ENCODE measurements at places on chromosomes 12 and 14.

DNA sequence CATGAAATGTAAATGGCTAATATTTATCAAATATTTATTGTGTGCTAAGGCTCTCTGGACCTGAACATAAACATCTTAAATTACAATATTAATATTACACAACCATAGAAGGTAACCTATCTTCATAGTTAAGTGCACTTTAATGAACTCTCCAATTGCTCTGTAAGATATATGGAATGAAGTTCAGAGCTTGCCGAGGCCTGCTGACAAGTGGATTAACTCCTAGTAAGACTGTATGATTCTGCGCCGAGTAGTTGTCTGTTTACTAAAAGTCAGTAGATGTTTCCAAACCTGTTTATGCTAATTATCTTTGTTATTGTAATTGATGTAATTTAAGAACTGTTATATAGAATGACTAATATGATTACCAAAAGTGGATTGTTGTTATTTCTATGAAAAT, 77.2 kb downstream of the PTPRR start:
- no peak for DNase-seq

DNA sequence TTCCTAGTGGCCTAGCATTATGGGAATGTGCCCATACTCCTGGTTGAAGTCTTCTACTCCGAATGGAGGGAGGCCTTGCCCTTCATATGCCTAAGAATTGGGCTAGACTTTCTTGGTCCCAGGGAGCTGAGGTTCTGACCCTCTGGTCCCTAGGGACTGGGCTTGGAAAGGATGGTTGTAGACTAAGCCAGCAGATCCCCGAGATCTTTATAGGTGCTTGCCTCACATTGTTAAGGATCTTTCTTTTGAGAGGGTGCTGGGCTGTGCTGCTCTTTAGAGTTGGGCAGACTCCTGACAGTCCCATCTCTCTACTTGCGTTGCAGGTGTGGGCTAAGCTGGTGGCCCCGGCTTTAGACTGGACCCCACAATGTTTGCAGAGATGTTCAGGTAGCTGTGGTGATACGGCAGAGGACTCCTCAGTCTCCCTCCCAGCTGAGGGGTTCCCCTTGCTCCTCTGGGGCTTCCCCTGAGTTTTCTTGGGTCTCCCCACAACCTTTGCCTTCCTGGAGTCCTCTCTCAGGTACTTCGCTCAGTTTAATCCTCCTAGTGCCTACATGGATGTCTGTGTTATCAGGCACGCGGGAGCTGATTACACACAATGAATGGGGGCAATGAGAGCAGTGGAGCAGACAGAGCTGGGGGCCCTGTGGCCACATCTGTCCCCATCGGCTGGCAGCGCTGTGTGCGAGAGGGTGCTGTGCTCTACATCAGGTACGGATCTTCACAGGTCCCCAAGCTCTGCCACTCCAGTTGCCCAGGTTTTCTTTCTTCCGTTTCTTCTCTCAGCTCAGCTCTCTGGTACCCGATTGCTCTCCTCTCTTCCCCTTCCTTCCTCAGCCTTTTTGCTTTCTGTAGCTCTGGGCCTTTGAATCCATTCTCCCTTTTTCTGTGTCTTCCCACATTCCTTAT, 1.3 kb downstream of the MBD6 start:
- DNase-seq, result no peak

DNA sequence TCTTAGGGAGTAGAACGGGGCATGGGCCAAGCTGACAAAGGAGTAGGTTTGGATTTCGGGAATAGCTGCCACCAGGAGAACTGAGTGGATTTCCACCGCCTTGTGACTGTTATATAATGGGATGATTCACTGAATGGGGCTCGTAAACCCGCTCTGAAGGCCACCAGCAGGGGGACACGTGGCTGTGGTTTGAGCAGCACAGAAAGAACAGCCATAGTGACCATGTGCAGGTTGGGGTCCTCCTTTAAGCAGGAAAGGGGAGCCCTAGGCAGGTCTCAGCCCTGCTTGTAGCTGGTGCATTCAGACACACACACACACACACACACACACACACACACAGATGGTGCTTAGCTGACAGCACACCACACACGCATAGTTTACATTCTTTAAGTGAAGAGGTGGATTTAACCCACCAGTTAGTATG, 8.6 kb upstream of the ASB2 start:
- no peak for DNase-seq

DNA sequence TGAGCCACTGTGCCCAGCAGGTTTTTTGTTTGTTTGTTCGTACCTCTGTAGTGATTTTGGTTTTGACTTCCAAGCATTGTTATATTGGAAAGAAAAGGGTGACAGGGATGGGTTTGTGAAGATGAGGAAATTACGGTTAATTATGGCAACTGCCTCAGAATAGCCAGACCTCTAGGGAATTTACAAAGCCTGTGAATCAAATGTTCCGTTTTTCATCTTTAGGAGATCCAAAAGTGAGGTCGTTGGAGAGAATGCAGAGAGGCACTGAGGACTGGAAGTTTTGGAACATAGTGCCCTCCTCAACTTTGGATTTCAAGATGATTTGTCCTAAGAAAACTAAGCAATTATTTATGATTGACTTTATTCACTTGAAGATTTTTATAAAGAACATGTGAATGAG, 54.5 kb upstream of the EVL start:
- no peak for DNase-seq

DNA sequence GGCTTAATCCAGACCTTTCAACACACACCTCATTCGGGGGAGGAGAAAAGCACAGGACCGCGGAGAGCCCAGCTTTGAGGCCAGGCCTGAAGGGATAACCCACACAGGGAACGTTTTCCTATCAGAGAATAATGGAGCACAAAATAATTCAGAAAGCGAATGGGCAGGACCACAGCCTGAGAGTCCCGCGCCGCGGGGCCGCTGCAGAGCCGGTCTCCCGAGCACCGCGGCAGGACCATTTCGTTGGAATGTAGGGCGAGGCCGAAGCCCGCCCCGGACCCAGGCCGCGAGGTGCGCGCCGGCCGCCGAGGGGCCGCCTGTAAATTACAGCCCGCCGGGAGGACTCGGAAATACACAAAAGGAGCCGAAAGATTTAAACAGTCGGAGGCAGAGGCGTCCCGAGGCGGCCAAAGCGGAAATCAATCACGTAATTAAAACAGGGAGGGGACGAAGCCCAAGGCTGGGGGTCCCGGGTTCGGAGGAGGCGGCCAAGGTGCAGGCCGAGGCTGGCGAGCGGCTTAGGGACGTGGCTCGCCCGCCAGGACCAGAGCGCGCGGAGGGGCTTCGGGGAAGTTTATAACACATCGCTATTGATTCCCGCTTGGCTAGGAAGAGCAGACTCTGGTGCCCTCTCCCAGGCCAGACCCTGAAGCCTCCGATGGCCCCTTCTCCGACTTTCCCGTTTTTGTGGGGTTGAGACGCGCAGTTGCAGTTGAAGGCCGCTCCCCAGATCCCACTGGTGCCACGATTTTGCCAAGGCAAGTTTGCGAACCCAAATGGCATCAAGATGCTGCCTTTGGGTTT, 6.3 kb upstream of the HOXC4 start:
- DNase-seq, result no peak

GRCh38 chr12:11672256-11673191, 23.1 kb downstream of the ETV6 start:
- no peak for DNase-seq

DNA sequence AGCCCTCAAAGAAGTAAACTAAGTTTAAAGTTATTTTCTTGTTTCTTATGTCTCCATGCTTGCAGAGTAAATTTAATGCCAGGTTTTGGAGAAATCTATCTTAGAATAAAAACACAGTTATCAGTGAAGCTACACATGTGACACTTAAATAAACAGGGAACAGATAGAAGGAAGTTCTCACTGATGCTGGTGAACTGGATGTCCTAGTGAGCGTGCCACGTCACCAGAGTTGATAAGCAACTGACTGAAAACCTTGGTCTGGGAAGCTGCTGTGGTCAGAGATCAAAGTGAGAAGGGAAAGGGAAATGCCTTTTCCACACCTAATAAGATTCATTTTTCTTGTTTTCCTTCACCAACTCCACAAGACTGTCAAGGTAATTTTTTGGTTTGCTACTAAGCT, 74.8 kb upstream of the PCED1B start:
- no peak for DNase-seq

DNA sequence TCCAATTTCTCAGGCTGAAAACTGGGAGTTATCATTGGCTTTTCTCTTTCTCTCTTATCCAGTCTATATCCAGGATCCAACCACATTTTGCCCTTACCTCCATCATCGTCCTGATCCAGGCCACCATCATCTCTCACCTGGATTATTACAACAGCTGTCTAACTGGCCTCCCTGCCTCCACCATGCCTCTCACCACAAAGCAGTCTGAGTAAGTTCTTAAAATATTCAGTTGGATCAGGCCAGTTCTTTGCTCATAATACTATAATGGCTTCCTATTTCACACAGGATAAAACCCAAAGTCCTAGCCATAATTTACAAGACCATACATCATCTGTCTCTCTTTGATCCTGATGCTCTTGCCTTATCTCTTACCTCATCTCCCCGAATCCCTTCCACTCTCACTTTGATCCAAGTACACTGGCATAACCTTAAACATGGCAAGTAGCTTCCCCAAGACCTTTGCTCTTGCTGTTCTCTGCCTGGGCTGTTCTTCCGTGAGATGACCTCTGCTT, 133.4 kb upstream of the RAP1B start:
- no peak for DNase-seq

DNA sequence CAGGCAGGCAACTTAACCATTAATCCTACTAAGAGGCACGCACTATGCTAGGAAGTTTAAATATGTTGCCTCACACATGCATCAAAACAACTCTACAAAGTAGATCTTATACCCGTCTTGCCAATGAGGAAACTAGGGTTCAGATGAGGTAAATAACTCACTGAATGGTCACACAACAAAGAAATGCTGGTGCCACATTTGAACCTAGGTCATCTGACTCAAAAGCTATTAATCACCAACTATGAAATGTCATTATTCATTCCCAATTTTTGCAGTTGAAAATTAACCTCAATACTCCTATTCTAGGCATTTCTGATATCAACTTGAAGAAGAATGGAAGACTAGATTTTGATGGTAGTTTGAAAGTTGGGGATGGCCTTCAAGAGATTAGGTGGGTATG, 2.8 kb upstream of the PYROXD1 start:
- DNase-seq, result no peak

DNA sequence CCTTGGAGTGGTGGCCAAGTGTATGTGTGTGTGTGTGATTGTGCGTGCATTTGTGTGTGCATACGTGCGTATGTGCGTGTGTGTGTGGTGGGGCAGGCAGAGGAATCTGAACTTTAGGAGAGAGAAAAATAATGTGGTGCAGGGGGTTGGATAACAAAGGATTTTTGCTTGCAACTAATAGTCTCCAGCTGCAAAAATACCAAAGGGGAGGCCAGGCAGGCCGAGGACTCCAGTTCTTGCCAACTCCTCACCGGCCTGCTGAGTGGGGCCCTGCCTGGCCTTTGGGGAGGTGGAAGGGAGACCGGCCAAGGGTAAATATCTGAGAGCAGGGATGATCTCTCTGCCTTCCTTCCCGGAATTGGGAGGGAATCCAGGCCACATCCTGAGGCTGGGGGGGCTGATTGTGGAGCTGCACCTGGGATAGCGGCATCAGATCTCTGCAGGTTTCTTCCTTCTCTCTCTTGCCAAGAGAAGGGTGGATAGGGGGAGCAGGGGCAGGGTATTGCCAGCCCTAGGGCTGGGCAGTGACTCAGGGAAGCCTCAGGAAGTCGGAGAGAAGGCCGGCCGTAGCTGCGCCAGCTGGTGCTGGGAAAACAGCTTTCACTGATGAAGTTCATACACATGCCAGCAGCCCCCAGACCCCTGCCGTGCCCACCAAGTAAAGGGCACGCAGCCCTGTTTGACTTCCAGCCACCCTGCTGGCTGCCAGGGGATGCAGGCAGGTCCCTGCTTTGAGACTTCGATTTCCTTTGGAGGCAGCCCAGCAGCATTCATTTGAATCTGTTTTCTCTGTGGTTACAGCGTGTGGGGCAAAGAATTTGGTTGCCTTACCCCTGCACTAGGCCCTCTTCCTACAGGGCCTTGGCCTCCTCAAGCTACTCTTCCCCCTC, 4.6 kb upstream of the LRP1-AS start:
- DNase-seq, result no peak

- DNase-seq, result no peak
These were observed 114.1 kb downstream of the RFLNA start for GRCh38 chr12:124408822-124409517.

DNA sequence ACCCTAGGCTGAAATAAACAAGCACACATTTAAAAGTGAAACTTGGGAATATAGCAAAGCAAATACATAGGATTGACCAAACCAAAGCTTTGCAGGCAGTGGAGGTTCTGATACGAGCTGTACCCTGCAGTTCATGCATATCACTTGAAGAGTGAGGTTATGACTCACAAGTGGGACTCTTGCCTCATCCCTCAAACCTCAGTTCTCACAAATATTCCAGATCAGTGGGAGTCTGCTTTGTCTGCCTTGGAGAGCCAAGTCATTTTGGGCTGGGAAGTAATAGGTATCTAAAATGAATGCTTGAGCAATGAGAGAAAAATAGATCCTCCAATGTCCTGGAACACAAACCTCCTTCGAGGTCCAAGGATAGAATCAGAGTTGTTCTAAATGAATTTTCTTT, 116.4 kb downstream of the LRIG3 start:
- DNase-seq, result no peak

DNA sequence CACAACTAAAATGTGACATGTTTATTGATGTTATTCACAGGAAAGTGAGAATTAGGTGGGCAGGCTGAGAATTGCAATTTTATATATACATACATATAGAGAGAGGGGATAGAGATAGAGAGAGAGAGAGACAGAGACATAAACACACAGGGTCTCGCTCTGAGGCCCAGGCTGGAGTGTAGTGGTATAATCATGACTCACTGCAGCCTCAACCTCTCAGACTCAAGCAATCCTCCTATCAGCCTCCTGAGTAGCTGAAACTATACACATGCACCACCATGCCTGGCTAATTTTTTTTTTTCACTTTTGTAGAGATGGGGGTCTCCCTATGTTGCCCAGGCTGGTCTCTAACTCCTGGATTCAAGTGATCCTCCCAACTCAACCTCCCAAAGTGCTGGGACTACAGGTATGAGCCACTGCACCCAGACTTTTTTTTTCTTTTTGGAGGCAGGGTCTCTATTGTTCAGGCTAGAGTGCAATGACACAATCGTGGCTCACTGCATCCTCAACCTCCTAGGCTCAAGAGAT, 49.1 kb downstream of the R3HDM2 start:
- no peak for DNase-seq

- no peak for DNase-seq
These were observed 43.9 kb upstream of the PCED1B start for GRCh38 chr12:47035484-47035883.

GRCh38 chr12:110677206-110677911, 11.6 kb downstream of the HVCN1 start:
- DNase-seq, result no peak

- no peak for DNase-seq
These were observed 381.6 kb downstream of the DPF3 start for GRCh38 chr14:72512281-72512680.

GRCh38 chr14:32244404-32244803, 41.3 kb upstream of the RNU6-8 start:
- DNase-seq, result no peak

GRCh38 chr12:32253154-32253790, 146.1 kb upstream of the FGD4 start:
- DNase-seq, result no peak

- no peak for DNase-seq
These were observed 26.4 kb upstream of the BATF start for GRCh38 chr14:75495882-75496281.

GRCh38 chr12:21992823-21993222, 51.6 kb upstream of the ABCC9 start:
- no peak for DNase-seq

GRCh38 chr12:100544165-100544564, 29.3 kb upstream of the GAS2L3 start:
- no peak for DNase-seq

- no peak for DNase-seq
These were observed 15.9 kb upstream of the LRRK2 start for GRCh38 chr12:40208707-40209446.

Data from esophagus squamous epithelium (tissue), 5 donors.